ENCODE measurements at places on chromosomes 2 and 18. TPM values are rescaled to one million over a fixed set of nuclear protein-coding genes. Genes with fewer than 3 reads are reported as not detected.

The TRABD2A gene
- total RNA-seq = 1.1 TPM

The FBXO11 gene
- total RNA-seq = 26.7 TPM

The ACAA2 gene
- total RNA-seq = 41.3 TPM

The IL1F10 gene
- total RNA-seq = not detected

The MAP3K19 gene
- total RNA-seq = not detected

The IL36G gene
- not detected for total RNA-seq

The GKN1 gene
- not detected for total RNA-seq

The PLEK gene
- total RNA-seq = not detected

The SLC8A1 gene
- total RNA-seq = 6.5 TPM

The LIMS4 gene
- total RNA-seq = 15.1 TPM

The TEX44 gene
- total RNA-seq = not detected

The DSG1 gene
- not detected for total RNA-seq

The POTEE gene
- not detected for total RNA-seq

The RAX gene
- not detected for total RNA-seq

The WDR33 gene
- 13.3 TPM for total RNA-seq

The ELP2 gene
- 41.7 TPM for total RNA-seq

The FANCL gene
- total RNA-seq = 9.4 TPM

The RTP5 gene
- not detected for total RNA-seq

The IL1RN gene
- total RNA-seq = not detected

The CTIF gene
- 60.8 TPM for total RNA-seq

The HOXD12 gene
- not detected for total RNA-seq

The UGT1A7 gene
- total RNA-seq = not detected

The TCF7L1 gene
- 2.9 TPM for total RNA-seq

The IL37 gene
- total RNA-seq = not detected

The UNC80 gene
- total RNA-seq = not detected

The PTGR3 gene
- 30.0 TPM for total RNA-seq

The UGT1A4 gene
- not detected for total RNA-seq

The MALL gene
- total RNA-seq = 7.3 TPM

The SLC9A2 gene
- total RNA-seq = not detected

The ACMSD gene
- not detected for total RNA-seq

The KIF5C gene
- 0.16 TPM for total RNA-seq

The SCN3A gene
- total RNA-seq = not detected

The NEU2 gene
- total RNA-seq = not detected

The MDH1B gene
- total RNA-seq = 0.32 TPM

The UGT1A10 gene
- total RNA-seq = not detected

The C1QL2 gene
- total RNA-seq = not detected

The OSR1 gene
- 72.7 TPM for total RNA-seq

The NT5C1B gene
- not detected for total RNA-seq

The MATN3 gene
- 0.49 TPM for total RNA-seq

The TMEM169 gene
- total RNA-seq = 0.65 TPM

The ITGA4 gene
- 5.8 TPM for total RNA-seq

The NXPH2 gene
- not detected for total RNA-seq

The TNFRSF11A gene
- total RNA-seq = 0.72 TPM

The DIS3L2 gene
- 6.9 TPM for total RNA-seq

Data from cardiac atrium fibroblast (primary cell).